ENCODE measurements at places on chromosomes 6 and 20. TPM values are rescaled to one million over a fixed set of nuclear protein-coding genes. Genes with fewer than 3 reads are reported as not detected.

TRIM31 gene
- not detected for total RNA-seq

CSE1L gene
- total RNA-seq = 37.6 TPM

BANF2 gene
- not detected for total RNA-seq

CASS4 gene
- total RNA-seq = 3.5 TPM

FIG4 gene
- 18.1 TPM for total RNA-seq

CST7 gene
- 6.4 TPM for total RNA-seq

RNF144B gene
- total RNA-seq = 13.3 TPM

RAET1L gene
- not detected for total RNA-seq

OPRM1 gene
- total RNA-seq = not detected
